ENCODE measurements at places on chromosomes 16 and 17.

- DNase-seq: no peak
These were observed 22.1 kb downstream of the TMC7 start for GRCh38 chr16:19005561-19006445.

GRCh38 chr16:2361129-2361528 lies 20.6 kb upstream of the ABCA3 start:
- no peak for DNase-seq

GRCh38 chr16:87107201-87107600 lies 210.0 kb downstream of the C16orf95 start:
- no peak for DNase-seq

- no peak for DNase-seq
These were observed 617 bp downstream of the ARMC7 start for GRCh38 chr17:75110234-75110937.

DNA sequence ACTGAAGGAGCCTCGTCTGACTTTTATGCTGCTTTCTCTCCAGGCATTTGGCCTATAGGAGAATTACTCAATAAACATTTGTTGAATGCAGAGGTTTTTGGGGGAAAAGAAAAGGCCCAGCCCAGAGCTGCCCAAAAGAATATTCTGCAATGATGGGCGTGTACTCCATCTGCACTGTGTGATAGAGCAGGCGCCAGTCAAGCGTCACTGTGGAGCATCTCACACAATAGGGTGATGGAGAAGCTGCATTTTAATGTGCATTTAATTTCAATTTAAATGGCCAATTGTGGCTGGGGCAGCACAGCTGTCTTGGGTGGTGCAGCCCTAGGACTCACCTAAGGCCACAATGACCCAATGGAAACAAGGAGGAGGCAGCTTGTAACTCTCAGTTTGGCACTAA lies 20.6 kb downstream of the GLYR1 start:
- no peak for DNase-seq

GRCh38 chr17:2044263-2044894 lies 2.6 kb downstream of the OVCA2 start:
- DNase-seq: no peak

DNA sequence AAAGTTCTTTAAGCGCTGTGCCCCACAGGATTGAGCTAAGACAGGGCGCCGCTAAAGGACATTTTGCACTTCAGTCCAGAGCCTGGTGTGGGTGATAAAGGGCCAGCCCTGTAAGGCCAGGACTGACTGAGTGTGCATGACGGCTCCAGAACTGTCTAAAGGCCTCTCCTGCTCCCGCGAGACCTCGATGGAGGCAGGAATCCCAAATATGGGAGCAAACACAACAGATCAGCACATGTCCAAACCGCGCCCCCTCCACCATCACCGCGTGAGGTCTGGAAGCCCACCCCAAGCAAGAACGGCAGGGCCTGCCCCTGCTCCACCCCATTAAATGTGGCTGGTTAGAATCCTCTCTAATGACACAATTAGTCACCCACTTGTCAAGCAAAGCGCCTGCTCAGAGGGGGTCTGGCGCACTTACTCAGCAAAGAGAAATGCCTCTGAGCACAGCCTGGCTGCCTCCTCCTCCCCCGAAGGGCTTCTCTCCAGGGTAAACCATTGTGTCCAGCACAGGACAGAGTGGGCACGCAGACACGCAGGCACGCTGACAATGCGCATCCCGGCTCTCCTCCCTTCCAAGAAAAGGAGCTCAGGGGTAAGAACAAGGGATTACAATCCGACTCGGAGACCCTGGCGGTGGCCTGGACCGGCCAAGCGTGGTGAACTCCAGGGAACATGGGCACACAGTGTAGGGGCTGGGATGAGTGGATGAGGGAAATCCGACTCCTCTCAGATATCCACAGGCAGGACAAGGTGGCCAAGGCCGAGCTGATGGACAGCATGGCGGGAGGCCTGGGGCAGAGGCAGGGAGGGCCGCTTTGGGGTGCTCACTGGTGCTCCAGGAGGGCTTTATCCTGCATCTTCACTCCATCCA lies 1.5 kb downstream of the MXRA7 start:
- DNase-seq: no peak

GRCh38 chr16:11256661-11257130 lies 692 bp upstream of the SOCS1 start:
- no peak for DNase-seq

DNA sequence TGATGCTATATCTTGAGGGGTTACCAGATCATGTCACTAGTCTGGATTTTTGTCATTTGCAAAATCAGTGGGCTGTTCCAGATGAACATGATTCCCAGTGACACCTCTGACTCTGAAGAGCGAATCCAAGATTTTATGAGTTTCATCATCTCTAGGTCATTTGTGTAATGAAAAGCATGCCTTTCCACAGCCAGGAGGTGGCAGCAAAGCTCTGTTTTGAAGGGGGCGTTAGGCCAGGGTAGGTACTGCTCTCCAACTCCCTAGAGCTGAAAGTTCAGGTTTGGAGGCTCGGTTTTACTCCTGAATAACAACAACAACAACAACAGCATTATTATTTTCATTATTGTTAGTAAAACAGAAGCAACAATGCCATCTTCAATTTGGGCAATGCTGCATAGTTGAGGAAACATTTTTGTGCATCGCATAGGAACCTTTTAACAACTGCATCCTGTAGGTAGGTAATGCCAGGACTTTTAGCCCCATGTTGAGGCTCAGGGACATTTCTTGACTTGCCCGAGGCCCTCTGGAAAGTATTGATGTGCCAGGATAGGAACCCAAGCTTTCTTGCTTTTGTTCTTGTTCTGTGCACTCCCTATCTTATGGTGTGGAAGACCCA lies 77.0 kb downstream of the MYH13 start:
- peak; percentile 49 for DNase-seq

DNA sequence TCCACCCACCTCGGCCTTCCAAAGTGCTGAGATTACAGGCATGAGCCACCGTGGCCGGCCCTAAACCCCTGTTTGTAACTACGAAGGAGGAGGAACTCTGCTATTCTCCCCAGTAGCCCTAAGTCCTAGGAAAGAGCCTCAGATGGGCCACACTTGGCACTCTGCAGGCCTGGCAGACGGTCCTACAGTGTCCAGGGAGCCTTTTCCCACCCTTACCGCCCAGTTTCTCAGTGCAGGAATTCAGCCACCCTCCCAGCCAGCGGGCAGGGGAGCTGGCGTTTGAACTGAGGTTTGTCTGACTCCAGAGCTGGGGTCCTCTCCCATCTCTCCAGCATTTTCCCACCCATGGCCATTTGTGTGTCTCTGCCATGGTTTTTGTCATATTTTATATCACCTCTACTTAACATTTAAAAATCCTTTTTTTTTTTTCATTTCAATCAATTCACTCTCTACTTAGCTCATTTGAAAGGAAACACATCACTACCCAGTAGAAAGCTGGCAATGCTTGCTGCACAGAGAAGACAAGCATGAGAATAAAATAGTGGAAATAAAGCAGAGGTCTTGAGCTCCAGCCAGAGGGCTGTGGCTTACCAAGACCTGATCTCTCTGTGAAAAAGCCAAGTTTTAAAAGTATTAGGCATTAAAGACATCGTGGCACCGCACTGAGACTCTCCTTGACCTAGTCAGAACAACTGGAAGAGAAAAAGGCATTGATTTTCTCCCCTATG lies 34.9 kb downstream of the BCO1 start:
- no peak for DNase-seq

- no peak for DNase-seq
These were observed 2.3 kb upstream of the HOXB2 start for GRCh38 chr17:48546924-48547807.

GRCh38 chr17:7114875-7115614 lies 423 bp upstream of the ASGR2 start:
- DNase-seq: no peak

DNA sequence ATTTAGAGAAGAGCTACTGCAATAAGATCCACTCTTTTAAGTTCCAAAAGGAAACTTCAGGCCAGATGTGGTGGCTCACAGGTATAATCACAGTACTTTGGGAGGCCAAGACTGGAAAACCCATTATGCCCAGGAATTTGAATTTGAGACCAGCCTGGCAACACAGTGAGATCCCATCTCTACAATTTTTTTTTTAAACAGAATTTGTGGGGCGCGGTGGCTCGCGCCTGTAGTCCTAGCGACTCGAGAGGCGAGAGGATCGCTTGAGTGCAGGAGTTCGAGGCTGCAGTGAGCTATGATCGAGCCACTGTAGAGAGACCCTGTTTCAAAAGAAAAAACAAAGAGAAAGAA lies 793 bp downstream of the COG7 start:
- no peak for DNase-seq

DNA sequence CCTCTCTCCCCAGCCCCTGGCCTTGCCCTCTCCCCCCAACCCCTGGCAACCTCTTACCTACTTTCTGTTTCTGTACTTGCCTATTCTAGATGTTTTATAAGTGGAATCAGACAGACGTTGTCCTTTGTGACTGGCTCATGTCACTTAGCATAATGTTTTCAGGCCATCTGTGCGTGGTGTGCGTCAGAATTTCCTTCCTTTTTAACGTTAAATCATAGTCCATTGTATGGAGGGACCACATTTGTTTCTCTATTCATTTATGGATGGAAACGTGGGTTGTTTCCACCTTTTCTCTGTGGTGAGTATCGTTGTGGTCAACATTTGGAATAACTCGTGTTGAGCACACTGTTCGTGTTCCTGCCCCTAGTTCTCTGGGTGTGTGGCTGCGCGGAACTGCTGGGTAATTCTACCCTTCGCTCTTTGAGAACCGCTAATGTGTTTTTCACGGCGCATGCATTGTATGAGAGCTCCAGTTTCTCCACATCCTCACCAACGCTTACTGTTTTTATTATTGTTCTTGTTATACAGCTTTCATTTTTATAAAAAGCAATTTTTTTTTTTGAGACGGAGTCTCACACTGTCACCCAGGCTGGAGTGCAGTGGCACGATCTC lies 26.3 kb downstream of the ACTG1 start:
- no peak for DNase-seq

DNA sequence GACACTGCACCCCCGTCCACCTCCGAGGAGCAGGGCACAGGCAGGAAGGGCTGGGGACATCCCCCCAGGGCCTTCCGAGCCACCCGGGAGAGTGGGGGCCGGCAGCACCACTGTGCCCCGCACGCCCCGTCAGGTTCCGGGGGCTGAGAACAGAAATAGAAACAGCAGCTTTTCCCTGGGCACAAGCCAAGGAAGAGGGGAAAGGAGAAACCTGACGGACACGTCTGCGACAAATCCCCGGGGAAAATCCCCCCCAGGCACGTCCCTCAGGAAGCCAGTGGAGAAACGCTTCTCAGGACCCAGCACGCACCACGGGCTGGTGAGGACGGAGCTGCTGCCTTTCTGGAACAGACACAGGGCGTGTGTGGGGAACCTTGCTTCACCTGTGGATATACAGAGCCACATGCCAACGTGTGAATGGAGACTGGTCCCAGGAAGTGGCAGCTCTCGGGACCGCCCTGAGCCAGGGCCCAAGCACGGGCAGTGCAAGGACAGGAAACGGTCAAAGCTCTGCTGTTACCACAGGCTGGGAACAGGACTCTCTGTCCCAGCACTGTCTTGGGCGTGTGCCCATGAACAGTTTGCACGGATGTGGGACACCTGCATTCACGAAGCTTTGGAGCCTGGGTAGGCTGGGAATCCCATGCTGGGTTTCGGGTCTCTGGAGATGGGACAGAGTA lies 1.2 kb upstream of the TMEM204 start:
- no peak for DNase-seq

DNA sequence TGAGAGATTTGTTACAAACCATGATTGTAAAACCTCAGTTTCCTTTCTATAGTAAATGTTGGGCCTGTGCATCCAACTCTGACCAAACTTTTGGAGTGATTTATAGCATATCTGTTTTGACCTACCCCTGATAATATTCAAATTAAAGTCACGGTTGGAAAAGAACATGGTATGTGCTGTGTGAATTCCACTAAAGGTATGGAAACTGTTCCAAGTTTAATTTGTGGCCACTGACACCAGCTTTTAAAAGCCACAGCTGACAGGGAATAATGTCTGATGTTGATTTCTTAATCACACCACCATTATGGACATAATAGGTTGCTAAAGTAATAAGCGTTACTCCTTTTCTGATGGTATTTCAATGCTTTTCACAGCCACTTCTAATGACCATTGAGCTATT lies 1215.9 kb downstream of the CDH8 start:
- no peak for DNase-seq

DNA sequence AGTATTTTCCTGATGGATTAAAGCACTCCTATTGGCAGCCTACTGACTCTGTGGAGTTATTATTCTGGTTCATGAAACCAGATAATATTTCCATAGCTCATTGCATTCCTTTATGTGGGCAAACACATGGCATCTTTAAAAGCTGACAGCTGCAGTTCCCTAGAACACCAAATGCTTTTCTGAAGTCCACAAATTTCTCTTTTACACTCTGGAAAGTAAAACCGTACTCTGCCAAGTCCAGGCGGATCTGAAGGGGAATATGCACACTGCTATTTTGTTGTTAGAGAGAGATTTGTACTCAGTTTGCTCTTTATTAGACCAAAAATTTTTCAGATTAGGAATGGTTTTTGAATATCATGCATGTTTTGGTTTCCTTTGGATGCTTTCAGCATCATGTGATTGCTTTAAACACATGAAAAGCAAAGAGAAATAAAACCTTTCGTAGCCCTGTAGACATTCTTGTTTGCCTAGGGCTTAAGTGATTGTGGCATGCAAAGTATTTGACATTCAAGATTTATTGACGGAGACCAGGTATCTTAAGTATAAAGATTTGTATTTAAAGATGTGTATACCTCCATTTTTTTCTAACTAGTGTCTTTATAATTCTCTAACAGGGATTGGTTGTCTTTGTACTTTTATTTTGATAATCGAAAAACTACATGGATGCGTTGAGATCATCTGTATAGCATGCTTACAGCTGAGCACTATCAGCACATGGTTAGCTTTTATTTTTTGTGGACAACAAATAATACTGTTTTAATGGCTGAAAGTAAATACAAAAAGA lies 19.5 kb downstream of the SEC14L1 start:
- DNase-seq: no peak

DNA sequence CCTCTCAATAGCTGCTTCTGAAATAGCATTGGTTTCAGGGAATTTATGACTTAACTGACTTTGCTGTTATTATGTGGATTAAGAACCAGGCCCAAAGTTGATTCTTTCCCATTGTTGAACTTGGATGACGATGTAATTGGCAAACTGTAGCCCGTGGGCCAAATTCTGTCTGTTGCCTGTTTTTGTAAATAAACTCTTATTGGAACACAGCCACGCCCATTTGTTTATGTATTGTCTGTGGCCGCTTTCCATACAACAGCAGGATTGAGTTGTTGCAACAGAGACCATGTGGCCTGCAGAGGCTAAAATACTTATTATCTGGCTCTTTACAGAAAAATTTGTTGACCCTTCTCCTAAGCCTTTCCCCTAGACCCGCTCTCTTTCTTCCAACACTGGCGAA lies 31.6 kb downstream of the NTN1 start:
- no peak for DNase-seq

DNA sequence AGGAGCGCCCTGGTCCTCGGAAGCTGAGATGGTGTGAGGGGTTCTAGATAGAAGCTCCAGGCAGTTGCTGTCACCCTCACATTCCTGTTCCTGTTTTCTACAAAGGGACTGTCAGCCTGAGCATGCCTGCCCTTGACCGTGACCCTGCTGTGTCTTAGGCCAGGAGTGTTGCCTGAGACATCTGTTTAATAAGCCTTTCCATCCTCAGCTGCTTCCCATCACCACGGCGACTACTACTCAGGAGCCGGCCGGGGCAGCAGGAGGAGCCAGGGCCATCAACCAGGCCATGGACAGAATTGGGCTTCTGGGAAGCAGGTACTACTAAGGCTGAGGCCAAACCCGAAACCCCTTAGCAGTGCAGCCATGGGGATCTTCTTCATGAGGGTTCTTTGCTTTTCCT lies 151.4 kb downstream of the KATNIP start:
- DNase-seq: no peak

- no peak for DNase-seq
These were observed 15.3 kb downstream of the RNF43 start for GRCh38 chr17:58402047-58402446.

Data from germinal center (tissue), 1 donor.